Hepatic stellate cell (primary cell): ENCODE measurements at places on chromosomes 2 and 18.
A peak's percentile ranks its signal among the peaks of the same experiment; 100 is the strongest.

DNA sequence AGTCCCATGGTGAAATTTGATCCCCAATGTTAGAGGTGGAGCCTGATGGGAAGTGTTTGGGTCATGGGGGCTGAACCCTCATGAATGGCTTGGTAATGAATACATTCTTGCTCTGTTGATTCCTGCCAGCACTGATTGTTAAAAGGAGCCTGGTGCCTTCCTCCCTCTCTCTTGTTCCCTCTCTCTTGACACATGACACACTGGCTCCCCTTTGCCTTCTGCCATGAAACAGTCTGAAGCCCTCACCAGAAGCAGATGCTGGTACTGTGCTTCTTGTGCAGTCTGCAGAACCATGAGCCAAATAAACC lies 30.6 kb upstream of the EPC2 start:
- DNase-seq = no peak

DNA sequence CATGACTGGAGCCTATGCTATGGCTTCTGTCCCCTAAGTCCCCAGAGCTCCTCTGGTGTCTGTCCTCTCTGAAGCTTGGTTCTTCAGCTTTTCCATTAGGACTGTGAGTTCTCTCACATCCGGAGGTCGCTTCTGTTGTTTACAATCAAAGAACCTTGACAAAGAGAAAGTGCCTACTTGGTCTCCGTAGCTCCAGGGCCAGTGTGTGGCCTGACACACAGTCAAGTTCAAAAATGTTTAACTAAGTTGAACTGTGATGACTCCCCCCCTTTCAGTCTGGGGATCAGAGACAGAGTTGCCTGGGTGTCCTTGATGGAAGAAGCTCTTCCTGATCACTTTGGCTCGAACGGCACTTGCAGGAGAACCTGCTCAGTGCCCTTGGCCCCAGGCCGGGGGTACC lies 26.3 kb upstream of the YWHAQ start:
- DNase-seq = no peak

DNA sequence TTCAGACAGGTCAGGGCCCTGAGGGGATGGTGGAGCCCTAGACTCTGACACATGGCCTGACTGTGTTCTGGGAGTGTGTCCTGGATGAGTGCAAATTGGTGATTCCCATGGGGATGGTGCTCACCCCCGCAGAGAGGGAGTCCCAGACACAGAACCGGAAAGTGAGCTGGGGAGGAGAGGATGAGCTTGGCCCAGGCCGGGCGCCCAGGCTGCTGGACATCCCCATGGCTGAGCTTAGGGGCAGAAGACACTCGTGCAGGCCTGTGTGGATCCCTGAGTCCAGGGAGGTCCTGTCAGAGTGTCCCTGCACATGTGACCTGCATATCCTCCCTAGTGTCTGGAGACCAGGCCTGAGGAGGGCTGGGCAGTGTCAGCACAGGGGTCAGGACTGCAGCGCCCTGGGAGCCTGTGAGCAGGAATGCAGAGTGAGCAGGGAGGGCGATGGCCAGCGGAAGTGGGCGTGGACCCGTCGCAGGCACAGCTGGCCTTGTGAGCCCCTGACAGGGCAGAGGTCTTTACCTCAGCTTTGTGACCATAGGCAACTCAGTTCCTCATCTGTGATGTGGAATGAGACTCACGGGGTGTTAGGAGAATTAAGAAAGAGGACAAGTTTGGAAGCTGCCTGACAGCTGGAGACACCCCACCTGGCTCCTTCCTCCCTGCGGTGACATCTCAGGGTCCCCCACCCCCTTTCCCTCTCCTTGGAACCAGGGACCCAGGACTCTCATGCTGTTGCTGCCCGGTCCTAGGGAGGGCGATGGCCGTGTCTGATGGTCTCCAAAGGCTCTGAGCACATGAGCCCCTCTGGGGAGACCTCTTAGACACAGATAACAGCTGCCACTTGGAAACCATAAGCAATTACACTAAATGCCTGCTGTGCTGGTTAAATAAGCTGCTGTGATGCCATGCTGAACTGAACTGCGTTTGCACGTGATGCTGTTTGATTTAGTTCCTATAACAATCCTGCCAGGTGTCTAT lies 62.6 kb upstream of the HS6ST1 start:
- peak; percentile 71 for DNase-seq

DNA sequence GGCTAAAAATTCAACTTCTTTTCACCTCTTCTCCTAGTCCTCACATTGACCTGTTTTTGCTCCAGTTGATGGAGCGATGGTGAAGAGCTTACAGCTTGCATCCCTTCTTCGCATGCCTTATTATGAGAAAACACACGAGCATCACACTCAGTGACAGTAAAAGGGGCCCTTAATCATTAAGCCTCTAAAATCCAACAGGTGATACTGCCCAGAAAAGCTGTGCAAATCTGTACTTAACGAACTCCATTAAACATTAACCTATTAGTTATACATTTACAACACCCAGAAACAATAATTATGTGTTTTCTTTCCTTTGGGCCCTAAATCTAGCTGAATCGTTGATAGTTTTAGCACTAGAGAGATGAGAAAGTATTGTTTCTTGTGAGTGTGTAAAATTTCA lies 54.8 kb downstream of the LAMA1 start:
- no peak for DNase-seq

- no peak for DNase-seq
These were observed 74.6 kb upstream of the ZFP36L2 start for GRCh38 chr2:43300781-43301583.

- DNase-seq = no peak
These were observed 20.1 kb upstream of the MRPL33 start for GRCh38 chr2:27751377-27751776.

GRCh38 chr18:58886864-58887612 lies 22.4 kb downstream of the ZNF532 start:
- DNase-seq = no peak
